ENCODE measurements at places on chromosomes 6 and 20.

GRCh38 chr6:165245287-165245686 is 64.1 kb downstream of the C6orf118 start:
- DNase-seq: no peak

DNA sequence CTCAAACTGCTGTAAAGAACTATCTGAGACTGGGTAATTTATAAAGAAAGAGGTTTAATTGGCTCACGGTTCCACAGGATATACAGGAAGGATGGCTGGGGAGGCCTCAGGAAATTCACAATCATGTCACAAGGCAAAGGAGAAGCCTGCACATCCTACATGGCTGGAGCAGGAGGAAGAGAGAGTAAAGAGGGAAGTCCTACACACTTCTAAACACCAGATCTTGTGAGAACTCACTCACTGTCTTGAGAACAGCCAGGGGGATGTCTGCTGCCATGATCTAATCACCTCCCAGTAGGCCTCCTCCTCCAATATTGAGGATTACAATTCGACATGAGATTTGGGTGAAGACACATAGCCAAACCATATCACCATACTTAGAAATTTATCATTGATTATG is 1307.0 kb upstream of the GJE1 start:
- DNase-seq: no peak

GRCh38 chr6:159490298-159490937 is 202.6 kb downstream of the SOD2 start:
- no peak for DNase-seq

DNA sequence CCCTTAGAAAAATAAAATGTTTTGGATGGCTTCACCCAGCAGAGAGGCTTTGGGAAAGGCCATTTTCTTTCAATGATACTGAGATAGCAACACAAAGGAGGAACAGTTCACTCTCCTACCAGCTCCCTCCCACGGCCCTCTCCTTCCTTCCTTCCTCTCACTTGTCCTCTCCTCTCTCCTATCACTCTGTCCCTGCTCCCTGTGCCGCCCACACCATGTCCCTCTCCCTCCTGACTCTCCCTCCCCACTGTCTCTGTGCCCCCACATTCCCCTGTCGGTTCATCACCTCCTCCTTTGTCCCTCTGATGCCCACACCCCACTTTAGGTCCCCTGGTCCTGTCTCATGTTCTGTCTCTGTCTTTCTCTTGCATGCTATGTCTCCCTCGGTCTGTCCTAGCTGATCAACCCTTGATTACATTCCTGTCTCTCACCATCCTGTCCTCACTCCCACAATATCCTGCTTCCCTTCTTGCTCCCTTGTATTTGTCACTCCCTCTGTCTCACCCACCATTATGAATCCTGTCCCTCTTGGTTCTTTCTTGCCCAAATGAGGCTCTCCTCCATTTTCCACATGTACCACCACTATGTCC is 30.1 kb downstream of the ELMO2 start:
- DNase-seq: no peak

DNA sequence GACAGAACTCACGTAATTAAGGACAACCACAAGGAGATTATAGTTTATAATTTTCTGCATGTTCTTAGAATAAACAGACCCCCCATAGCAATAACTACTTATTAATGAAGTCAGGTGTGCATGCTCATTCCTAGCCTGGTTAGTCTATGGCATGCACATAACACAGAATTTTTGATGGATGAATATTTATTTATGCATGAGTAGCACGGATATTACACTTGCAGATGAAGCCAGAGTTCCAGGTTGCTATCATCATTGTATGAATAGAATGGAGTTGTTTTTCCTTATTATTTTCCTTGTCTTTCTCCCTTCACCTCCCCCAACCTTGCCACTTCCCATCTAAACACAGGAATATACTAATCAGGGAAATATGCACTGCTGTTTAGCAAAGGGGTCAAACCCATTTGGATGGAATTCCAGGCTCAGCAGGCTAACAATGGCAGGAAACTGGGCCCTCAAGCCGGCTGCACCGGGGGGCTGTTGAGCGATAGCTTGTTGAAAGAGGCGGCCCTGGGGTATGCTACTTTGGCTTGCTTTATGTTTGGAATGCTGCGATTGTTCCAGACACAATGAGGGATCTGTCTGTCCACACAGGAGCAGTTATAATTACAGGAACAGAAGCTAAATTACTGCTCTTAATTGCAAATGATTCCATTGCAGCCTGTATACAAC is 112.6 kb downstream of the TMEM170B start:
- DNase-seq: no peak

DNA sequence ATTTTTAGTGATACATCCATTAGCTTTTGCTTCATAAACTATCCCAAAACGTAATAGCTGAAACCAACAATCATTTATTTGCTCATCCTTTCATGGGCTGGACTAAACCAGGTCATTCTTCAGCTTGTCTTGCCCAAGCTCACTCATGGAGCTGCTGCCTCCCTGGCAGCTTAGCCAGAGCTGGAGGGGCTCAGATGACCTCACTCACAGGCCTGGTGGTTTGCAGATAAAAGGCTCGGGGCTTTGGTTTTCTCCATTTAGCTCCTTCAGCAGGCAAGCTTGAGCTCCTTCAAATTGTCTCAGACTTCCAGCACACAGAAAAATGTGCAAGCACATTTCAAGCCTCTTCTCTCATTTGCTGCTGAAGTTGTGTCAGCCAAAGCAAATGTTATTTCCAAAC is 139.1 kb downstream of the BTBD3 start:
- DNase-seq: no peak
